ENCODE measurements at places on chromosomes 7 and 10.
A peak's percentile ranks its signal among the peaks of the same experiment; 100 is the strongest.

DNA sequence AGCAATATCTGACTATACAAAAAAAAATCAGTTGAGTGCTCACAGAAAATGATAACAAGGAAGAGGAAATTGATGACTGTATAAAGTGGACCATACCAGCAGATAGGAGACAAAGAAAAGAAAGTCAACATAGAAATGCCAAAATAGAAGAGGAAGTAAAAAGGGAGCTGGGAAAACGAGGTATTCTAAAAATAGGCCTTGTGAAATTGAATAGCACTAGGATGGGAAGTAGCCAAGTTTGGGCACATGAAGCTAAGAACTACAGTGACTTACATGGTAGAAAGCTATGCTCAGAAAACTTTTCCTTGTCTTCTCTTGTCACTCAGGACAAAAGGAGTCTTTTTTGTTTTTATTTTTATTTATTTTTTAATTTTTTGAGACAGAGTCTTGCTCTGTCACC lies 76.2 kb upstream of the APBB1IP start:
- no peak for DNase-seq

GRCh38 chr7:52911326-52911725 lies 124.1 kb upstream of the POM121L12 start:
- DNase-seq, result no peak

DNA sequence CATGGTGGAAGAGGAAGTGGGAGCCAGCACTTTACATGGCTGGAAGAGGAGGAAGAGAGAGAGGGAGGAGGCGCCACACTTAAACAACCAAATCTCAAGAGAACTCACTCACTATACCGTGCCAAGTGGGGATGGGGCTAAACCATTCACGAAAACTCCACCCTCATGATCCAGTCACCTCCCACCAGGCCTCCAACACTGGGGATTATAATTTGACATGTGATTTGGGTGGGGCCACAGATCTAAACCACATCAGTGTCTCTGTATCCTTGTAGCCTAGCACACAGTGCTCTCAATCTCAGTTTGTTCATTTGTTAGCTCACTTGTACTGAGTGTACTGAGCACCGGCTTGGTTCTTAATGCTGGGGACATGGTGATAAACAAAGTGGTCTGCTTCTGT lies 228.3 kb downstream of the BUB3 start:
- DNase-seq, result no peak

DNA sequence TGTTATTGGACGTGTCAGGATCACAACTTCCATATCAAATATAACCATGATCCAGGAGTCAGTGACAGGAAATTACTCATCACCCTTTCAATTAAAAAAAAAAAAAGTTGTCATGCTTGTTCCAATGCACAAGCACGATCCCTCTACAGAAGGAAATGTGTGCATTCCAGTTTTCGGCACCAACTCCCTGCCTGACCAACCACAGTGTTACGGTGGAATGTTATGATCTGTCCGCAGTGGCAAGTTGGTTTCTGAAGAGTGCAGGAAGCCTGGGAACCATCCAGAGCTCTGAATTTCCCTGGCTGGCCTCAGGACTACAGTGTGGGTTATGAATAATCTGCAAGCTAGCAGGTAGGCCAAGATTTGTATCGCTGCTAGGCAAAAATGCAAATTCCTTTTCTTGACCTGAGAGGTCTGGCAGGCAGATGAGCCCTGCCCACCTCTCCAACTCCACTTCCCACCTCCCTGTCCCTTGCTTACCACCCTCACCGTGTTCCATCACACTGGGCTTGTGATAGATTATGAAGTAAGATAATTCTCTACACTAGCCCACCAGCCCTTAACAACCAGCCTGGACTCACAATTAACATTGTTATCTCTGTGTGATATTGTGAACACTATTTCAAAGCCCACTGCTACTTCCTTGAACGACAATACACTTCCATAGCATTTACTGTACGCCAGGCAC lies 20.4 kb downstream of the FRMPD2 start:
- DNase-seq, result peak; percentile 85

DNA sequence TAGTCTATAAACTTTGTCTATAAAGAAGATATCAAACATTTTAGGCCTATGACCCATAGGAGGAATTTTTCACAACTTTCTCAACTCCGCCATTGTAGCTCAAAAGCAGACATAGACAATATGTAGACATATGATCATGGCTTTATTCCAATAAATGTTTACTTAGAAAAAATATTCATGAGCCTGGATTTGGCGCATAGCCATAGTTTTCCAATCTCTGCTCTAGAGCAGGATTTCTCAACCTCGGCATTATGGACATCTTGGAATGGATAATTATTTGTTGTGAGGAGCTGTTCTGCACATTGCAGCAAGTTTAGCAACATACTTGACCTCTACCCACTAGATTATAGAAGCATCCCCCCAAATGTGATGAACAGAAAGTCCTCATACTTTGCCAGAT lies 532.6 kb downstream of the ANKRD7 start:
- no peak for DNase-seq

- no peak for DNase-seq
Observed at GRCh38 chr10:35781643-35782035, 139.5 kb upstream of the FZD8 start.

GRCh38 chr7:112509402-112509801 lies 28.6 kb downstream of the LSMEM1 start:
- DNase-seq, result no peak

GRCh38 chr10:9158675-9159074 lies 1104.2 kb downstream of the GATA3 start:
- DNase-seq, result no peak

DNA sequence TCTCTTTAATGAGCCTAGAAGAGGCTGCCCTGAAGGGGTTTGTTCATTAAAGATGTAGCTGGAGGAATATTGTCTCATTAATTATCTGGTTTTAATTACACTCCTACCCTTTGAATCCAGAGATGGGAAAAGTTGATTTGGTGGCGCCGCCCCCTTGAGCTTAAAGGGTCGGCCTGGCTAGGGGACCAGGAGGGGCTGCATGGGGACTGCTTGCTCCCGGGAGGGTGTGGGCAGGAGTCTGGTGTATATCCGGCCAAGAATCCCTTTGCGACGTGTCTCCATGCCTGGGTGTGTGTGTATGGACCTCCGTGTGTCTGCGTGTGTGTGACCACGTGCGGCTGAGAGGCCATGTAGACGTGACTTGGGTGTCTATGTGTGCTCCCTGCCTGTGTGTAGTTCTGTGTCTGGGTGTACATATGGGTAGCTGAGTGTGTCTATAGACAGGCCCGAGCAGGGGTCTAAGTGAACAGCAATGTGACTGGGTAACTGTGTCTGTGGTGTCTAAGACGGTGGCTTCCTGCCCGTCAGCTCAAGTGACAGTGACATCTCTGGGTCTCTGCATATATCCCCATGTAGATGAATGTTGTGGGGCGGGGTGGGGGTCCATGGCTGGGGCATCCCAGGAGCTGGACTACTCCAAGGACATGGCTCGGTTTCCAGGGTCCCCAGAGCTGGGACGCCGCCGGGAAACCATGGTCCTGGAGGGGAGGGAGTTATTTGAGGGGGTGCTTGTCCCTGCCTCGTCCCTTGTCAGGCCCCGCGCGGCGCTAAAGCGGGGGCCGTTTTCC lies 10.7 kb downstream of the LBX1 start:
- DNase-seq, result no peak

GRCh38 chr7:104275900-104276299 lies 52.5 kb upstream of the LHFPL3 start:
- DNase-seq, result no peak

GRCh38 chr10:49268185-49268584 lies 30.8 kb upstream of the C10orf71 start:
- no peak for DNase-seq

- DNase-seq, result no peak
Observed at GRCh38 chr10:16910793-16911164, 93.6 kb upstream of the RSU1 start.

GRCh38 chr7:30470771-30471170 lies 7.8 kb downstream of the NOD1 start:
- no peak for DNase-seq

GRCh38 chr7:90766814-90767564 lies 170.9 kb downstream of the CDK14 start:
- DNase-seq, result no peak

DNA sequence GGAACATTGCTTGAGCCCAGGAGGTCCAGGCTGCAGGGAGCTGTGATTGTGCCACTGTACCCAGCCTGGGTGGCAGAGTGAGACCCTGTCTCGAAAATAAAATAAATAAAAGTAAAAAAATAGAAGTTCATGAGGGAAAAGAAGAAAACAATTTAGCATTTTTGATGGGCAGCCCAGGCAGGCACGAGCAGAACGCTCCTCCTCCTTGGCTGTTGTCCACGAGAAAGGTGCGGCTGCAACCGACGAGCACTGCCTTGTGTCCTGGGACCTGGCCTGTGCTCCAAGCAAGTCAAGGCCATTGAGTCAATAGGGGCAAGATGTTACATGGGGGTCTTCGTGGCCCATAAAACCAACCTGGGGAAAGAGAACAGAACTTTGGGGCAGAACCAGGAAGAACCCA lies 25.6 kb downstream of the EBF3 start:
- no peak for DNase-seq

- peak; percentile 66 for DNase-seq
Observed at GRCh38 chr7:23277359-23277989, 21.7 kb upstream of the MALSU1 start.

DNA sequence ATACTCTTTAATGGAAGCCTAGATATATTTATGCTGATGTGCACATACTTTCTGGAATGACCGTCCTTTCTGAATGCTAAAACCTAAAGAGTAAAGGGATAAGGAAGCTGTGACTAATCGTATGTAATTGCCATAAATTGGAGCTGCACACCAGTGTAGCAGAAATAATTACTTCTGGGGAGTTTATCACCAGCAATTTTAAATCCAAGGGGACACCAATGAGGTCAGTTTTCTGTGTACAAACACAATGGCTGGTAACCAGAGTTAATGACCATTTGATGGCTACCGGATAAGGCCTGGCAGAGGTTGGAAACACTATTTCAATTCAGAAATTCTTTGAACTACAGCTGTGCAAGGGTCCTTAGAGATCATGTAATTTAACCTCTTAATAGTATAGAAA lies 670.1 kb downstream of the REEP3 start:
- DNase-seq, result no peak

Data from PC-9 (cell line).